ENCODE measurements at places on chromosomes 2 and 18. TPM values are rescaled to one million over a fixed set of nuclear protein-coding genes. Genes with fewer than 3 reads are reported as not detected.

GRCh38 chr2:167353605-167354280 lies 465.5 kb downstream of the XIRP2 start:
- no peak for DNase-seq

DNA sequence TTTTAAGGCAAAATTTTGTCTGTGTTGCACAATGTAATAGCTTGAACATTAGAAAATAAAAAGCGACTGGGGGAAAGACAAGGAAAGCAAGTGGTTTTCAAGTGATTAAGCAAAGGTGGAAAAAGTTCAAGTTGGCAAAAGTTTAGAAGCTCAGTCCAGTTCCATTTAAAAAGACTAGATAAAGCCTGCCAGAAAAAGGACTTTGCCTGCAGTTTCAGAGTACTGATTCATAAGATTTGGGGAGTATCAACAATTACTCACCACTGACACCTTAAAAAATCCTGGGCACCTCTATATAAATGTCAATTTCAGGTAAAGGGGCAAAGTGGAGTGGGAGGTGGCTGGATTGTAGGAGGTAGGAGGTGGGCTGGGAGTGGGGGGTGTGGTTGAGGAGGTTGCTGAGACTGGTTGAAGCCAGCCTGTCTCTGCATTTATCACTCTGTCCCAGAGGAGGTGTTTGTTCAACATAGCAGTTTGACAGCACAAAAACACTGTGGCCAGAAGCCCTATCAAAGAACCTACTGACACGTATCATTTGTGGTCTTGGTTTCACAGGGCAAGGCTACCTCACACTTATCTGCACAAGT lies 14.6 kb downstream of the ZEB2 start:
- DNase-seq: no peak

DNA sequence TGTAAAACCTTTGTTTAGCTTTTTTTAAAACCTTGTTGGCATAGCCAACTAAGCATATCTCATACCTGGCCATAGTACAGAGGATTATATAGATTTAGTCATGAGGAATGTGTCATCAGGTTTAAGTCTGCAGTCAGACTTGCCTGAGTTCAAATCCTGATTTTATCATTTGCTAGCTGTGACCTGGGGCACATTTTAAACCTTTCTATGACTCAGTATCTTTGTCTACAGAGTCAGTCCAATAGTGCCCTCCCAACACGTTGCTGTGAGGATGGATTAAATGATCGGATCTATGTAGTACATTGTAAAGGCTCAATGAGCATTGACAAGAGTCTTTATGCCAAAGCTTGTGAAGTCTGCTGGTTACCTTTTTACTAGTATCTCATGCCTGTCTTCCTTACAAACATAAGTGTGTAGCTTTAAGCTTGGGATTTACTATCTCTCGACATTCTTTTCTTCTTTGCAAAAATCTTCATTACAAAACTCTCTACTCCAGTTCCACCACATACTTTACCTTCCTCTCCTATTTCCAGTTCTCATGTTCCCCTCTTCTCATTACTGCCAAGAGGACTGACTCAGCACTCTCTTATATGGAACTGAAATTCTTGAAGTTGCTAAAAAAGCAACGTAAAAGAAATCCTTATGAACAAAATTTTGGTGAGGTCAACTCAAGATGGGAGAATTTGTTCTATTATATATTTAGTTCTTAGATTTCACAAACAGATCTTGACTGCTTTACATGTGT lies 68.1 kb upstream of the RBMS1 start:
- no peak for DNase-seq

DNA sequence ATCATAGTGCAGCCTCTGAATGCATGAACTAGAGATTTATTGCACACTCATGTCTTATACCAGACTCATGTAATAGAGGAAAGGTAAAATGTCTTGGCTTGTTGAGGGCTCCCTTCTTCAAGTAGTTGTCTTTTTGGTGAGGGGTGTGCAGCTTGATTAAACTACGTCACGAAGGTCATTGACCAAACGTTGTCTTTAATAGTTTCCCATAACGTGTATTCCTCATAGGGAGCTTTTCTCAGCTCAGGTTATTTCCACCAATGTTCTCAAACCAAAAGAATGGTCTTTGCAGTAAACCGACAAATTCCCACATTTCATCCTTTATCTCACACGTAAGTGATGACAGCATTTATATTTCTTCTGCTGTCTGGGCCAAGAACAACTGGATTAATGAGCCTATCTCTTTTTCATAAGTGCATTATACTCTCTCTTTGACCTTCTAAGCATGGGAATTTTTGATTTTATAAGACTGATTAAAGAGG lies 547.7 kb upstream of the ZEB2 start:
- no peak for DNase-seq

GRCh38 chr2:158300394-158300793 lies 156.2 kb downstream of the CCDC148 start:
- no peak for DNase-seq

DNA sequence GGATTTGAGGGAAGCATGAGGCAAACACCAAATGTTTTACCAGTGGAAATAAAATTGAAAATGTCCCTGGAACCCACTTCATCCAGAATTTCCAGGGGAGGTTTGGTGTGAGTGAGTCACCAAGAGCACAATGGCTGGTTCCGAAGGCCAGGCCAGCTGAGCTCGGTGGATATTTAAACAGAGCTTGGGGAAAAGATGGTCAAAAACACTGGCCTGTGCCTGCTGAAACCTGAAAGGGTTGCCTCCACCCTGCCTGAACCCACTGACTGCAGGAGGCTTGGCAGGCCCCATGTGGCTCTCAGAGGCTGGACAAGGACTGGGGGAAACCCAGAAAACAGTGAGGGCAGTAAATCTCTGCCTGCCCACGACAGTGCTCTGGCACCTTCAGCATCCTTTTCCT lies 93.9 kb downstream of the TTC32 start:
- DNase-seq: no peak

DNA sequence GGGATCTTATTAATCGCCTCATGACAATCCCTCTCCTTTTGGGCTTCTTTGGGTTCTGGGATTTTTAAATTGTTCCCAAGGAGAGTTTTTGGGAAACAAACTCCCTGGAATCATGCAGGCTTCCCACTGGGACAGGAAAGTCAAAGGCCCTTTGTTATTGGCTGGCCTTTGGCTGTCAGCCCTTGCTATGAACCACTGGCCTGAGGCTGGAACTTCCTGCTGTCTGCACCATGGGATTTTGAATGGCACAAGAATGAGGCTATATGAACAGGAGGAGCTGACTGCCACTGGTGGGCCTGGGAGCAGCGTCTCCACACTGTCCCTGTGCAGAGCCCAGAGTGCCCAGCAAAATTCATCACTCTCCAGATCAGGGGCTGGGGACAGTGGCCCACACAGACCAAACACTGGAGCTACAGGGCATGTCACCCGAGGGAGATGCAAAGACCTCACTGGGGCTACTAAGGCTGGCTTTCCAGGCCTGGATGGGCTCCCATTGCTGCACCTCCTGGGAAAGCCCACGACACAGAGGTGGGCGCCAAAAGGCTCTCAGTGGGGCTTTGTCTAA lies 35.7 kb downstream of the STEAP3 start:
- DNase-seq: no peak

- no peak for DNase-seq
Observed at GRCh38 chr18:59736061-59736460, 38.8 kb upstream of the CCBE1 start.

DNA sequence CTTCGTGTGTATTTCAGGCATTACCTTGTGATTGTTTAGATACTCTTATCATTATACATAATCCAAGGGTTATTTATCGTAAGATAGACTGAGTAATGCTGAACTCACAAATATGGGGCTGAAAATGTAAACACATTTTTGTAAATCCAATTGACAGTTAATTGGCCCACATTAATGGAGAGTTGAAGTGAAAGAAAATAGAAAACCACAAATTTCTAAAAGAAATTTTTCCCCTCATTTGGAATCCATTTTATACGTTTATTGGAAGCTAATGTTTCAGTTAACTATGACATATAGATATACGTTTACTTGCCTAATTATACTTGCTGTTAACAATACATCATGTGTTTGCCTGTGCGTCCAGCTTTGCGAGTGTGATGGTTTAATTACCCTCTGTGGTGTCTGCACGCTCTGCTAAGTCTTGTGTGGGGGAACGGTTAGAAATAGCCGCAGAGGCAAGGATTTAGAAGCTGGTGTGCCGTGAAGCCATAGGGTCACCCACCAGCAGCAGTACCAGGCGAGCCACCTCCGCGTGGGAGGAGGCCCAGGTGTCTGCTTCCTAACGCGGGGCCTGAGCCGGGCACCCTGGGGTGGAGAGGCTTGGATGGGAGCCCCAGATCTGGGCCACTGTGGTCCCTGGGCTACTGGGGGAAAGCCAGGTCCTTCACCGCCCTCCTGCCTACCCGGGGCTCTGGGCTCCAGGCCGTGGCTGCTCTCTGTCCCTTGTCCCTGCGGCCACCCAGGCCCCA lies 38.0 kb downstream of the TSHZ1 start:
- DNase-seq: no peak

DNA sequence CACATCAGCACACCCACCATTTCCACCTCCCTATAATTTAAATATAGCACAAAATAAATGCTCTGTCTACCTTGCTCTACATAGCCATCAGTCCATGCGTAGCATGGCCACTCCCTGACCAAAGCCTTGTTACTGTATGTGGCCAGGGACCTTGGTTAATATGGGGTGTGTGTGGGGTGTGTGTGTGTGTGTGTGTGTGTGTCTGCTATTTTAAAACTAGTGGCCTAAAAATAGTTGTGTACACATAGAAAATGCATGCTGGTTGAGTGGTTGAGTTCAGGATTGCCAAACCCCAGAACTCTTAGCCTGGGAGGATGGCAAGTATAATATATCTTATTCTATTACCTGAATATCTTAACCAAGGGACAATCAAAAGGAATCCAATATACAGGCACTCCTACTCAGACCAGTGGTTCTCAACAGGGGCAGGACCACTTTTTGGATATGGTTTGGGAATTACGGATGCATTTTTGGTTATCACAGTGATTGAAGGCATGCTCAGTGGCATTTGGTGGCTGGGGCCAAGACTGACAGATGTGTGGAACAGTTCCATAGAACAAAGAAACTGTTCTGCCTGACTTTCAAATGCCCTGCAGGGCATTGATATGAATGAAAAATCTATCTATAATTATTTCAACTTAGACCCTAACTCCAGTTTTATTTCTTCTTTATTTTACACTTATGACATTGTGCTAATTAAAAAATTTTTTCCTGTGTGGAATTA lies 72.3 kb upstream of the PSME4 start:
- DNase-seq: no peak

- DNase-seq: no peak
Observed at GRCh38 chr2:214035091-214035852, 375.6 kb upstream of the VWC2L start.

- no peak for DNase-seq
Observed at GRCh38 chr2:112061840-112062239, 6.8 kb downstream of the TMEM87B start.

- DNase-seq: no peak
Observed at GRCh38 chr2:66489436-66489835, 54.5 kb downstream of the MEIS1 start.

DNA sequence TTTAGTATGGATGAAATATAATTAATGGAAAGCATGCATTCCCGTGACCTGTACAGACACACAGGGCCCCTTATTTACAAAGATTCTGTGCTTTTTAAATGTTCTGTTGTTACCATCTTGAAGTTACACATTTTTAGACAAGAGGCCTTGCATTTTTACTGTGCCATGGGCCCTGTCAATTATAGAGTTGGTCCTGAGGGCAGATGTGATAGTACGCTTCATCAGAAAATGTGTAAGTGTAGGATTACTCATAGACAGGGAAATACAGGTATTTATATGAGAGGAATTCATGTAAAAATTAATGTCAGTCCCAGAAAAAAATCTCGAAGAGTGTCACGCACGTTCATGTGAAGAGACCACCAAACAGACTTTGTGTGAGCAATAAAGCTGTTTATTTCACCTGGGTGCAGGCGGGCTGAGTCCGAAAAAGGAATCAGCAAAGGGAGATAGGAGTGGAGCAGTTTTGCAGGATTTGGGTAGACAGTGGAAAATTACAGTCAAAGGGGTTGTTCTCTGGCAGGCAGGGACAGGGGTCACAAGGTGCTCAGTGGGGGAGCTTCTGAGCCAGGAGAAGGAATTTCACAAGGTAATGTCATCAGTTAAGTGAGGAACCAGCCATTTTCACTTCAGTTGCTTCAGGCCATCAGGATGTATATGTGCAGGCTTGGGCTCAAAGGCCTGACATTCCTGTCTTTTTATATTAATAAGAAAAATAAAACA lies 12.2 kb upstream of the ALPK2 start:
- DNase-seq: no peak

DNA sequence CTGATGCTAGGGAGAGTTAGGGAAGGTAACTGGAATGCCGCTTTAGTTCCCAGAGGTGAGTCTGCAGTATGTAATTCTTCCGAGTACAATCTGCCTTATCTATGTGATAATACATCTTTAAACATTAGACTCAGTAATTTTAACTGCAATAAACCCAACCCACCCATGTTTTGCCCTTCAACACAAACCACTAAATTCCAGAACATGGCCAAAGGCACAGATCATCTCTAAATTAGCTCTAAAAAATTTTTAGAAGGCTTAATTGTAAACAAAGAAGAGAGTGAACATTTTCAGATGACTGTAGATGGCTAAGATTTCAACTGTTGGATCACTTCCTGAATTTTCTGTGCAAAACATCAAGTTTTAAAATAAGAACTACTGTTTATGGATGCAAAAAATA lies 488.7 kb upstream of the ID2 start:
- DNase-seq: no peak

- DNase-seq: no peak
Observed at GRCh38 chr18:46563317-46563716, 93.7 kb downstream of the LOXHD1 start.

GRCh38 chr2:169649278-169649677 lies 44.9 kb downstream of the CFAP210 start:
- no peak for DNase-seq

GRCh38 chr2:165161510-165161909 lies 42.3 kb downstream of the SCN3A start:
- DNase-seq: no peak

- no peak for DNase-seq
Observed at GRCh38 chr2:239269916-239270315, 130.9 kb downstream of the HDAC4 start.

The TRIM54 gene
- not detected for total RNA-seq

The FTCDNL1 gene
- total RNA-seq: not detected

The PAIP2B gene
- 0.47 TPM for total RNA-seq

The PLCL1 gene
- 5.0 TPM for total RNA-seq

The TXNDC2 gene
- total RNA-seq: not detected

Data from glomerular endothelial cell (primary cell).